Ecto neural progenitor cell (in vitro differentiated cells): ENCODE measurements at places on chromosomes 5 and 9.

DNA sequence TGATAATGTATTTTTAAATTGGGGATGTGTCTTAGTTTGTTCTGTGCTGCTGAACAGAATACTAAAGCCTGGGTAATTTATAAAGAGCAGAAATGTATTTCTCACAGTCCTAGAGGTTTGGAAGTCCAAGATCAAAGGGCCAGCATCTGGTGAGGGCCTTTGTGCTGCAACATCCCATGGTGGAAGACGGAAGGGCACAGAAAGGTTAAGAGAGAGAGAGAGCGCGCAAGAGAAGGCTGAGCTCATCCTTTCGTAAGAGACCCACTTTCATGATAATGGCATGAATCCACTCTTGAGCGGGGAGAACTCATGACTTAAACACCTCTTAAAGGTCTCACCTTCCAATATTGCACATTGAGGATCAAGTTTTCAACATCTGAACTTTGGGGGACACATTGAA, 79.1 kb upstream of the GOLM1 start:
- DNase-seq, result no peak

GRCh38 chr9:124439686-124440243, 10.5 kb upstream of the ADGRD2 start:
- DNase-seq, result no peak

- DNase-seq, result no peak
Measured at GRCh38 chr5:172178301-172178987, 9.6 kb downstream of the STK10 start.

DNA sequence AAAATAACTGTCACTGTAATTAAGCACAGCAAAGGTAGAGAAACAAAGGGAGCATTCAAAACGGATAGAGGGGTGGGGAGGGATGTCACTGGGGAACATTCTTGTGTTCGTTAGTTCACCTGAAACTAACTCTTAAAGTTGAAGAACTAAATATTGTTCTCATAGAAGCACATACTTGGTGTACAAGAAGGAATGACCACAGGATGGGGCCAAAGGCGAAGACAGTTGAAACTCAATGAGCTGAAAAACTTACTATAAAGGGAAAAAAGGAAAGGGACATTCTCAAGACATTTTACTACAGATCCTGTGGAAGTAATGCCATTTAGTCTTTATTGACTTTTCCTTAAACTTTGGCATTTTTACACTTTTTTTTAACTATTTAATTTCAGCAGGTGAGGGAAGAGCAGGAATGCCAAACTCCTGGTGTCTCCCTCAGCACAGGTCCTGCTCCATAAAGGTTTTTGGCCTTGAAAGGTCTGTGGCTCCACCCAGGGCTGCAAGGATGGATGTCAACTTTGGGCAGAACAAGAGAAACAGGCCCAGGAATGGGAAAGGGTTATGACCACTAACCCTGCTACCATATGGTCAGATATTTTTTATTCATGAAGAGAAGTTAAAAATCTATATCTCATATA, 197.6 kb upstream of the RASA1 start:
- DNase-seq, result no peak

DNA sequence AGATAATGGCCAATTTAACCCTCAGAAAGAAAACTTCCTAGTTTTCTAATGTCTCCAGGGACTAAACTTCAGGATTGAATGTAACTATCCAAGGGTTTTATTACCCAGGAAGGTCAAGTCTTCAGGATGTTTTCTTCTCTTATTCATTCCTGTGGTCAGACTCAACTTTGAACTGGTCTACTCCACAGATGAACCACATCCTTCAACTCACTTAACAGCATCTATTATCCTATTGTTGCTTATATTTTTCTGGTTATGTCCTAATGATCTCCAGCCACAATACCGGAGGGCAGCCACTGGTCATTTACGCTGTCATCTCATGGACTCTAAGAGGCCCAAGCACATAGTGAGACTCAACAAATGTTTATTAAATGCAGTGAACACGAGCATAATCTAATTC, 47.2 kb upstream of the LIFR start:
- DNase-seq, result no peak
